ENCODE measurements at places on chromosomes 4 and X.

DNA sequence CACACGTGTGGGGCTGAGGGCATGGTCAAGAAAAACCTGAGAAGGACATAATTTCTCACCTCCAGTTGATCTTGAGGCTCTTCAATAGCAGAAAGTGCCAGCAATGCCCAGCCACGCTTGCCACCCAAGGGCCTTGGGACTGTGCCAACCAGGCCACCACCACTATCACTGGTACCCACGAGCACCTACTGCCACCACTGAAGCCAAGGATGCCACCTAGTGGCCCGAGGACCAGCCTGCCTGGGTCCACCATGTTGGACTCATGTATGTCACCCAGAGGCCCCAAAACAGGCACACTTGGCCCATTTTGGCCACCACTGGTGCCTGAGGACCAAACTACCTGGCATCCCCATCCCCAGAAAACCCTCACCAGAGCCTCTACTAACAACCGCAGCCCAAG is 191.8 kb downstream of the ADAM29 start:
- DNase-seq: no peak

- no peak for DNase-seq
Observed at GRCh38 chr4:7487998-7488671, 53.4 kb upstream of the PSAPL1 start.

DNA sequence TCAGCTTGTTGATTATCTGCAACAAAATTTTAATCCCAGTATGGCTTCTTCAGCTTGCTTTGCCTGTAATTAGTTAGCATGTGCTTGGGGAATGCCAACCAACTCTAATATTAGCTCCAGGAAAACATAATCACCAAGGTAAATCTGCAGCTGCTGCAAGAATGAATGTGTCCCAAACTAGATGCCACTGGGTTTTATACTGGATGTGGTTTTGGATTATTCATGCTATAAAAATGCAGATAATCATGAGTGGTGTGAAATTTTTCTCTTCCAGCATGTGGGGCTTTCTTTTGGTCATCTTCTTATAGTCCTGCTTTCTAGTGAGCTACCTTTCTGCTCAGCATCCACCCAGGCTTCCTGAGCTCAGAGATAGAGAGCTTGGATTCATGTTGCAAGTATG is 295.9 kb upstream of the CASK start:
- peak; percentile 8 for DNase-seq

- peak; percentile 69 for DNase-seq
Observed at GRCh38 chr4:24472514-24473308, 111.6 kb downstream of the DHX15 start.

DNA sequence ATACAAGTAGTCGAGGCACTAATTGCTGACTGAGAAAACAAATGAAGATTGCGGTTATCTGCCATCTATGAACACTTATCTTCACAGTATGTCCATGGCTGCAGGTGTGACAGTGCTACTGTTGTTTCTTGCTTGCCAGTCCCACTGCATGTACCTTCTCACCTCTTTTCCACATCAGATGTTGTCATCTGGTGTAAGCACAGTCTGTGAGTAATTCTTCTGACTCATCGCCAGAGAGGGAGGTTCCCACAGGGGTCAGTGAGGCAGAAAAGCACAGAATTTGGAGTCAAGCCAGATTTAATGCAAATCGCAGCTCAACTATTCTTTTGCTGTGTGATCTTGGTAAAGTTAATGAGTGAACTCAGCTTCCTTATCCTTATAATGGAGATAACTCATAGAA is 144.4 kb downstream of the GLRA2 start:
- peak; percentile 89 for DNase-seq

DNA sequence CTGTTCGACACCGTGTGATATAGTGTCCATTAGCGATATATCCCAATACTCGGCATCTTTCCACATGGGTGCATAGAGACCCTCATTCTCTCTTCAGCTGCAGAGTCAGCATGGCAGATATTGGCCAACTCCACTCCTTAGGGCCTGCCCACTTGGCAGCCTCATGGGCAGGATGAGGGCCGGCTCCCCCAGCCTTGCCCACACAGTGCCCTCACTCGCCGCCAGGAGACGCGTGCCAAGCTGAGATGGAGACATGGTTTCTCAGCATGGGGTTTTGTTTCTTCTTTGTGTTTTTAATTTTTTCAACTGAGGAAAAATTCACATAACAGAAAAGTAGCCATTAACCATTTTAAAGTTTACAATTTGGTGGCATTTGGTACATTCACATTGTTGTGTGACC is 5.3 kb upstream of the PLXNA3 start:
- DNase-seq: no peak
